ENCODE measurements at places on chromosomes 7 and 10. TPM values are rescaled to one million over a fixed set of nuclear protein-coding genes. Genes with fewer than 3 reads are reported as not detected.

DNA sequence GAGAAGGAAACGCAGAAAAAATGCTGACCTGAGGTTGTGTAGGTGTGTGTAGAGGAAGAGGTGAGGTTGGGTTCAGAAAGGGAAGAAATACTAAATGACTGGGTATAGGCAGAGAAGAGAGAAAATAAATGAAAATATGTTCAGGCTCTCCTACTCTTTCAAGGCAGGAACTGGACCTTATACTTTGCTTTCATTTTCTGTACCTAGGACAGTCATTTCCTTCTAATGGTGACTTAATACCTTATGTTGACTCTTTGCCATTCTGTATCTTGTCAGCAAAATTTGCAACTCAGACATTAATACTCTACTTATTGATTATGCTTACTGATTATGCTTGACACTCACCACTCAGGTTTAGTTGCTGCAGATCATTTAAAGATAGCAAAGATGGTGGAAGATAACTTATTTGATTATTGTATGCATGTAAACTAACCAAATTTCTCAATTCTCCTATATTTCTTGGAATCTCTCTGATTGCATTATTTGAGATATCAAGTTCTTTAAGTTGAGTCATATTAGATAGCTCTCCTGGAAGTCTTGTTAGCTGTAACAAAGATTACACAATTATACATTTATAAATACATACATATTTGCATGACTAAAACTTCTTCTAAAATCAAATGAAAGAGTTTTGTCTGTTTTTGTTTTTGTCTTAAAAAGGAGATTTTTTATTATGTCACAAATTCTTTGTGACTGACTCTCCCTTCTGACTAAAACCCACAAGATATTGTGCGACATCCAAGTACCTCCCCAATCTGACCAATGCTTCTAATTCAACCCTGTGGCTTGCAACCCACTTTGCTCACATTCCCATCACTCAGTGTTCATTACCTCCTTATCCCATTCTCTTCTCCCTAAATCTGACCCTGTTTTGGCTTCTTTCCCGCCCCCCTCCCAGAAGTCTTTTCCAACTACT lies 20.0 kb downstream of the LRRD1 start:
- no peak for DNase-seq

Gene GTF2IRD1
- total RNA-seq: 1.1 TPM

DNA sequence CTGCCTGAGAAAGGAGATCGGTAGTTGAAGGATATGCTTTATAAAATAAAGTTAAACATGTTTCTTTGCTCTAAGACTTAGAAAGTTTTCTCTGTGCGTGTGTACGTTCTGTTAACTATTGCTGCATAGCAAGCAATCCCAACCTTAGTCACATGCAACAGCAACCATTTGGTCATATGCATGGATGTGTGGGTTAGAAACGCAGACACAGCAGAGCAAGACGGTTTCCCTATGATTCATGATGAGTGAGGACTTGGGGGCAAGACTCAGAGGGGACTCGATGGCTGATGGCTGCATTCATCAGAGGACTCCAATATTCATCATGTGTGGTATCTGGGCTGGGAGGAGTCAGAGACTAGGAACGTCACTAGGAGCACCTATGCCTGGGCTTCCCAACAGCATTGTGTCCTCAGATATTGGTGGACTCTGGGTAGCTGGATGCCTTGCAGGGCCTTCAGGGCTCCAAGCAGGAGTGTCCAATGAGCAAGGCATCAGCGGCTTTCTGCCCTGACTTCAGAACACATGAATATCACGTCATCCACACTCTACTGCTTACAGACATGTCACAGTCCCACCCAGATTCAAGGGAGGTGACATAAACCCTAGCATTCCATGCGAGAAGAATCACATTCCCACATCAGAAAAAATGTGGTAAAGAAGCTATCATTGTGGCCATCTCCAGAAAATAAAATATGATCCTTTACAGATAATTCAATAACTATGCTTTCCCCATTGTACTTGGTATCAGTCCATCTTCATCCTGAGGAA lies 731.2 kb downstream of the TNS3 start:
- DNase-seq: no peak

Gene TFEC
- 26.4 TPM for total RNA-seq

DNA sequence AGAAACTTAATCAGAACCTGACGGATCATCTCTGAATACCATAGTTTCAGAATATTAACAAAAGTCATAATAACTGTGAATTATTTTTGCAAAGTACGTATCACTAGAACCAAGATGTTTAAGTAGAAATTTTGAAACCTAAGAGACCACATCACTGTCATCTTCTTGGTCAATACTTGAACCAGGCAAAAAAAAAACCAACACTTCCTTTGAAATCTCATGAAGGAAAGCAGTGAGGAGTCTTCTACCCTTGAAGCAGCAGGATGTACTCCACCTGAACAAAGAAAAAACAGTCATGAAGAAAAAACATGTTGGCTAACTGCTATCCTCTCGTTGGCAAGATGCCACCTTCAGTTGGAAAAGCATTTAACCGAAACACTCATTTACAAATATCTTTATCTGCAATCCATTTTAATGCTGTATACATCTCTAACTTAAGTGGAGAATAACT lies 82.4 kb downstream of the SRPK2 start:
- DNase-seq: no peak
